Hematopoietic multipotent progenitor cell (in vitro differentiated cells): ENCODE measurements at places on chromosomes 5 and 9.

- peak; percentile 5 for DNase-seq
These were observed 76.6 kb downstream of the GOLM1 start for GRCh38 chr9:86022687-86023266.

DNA sequence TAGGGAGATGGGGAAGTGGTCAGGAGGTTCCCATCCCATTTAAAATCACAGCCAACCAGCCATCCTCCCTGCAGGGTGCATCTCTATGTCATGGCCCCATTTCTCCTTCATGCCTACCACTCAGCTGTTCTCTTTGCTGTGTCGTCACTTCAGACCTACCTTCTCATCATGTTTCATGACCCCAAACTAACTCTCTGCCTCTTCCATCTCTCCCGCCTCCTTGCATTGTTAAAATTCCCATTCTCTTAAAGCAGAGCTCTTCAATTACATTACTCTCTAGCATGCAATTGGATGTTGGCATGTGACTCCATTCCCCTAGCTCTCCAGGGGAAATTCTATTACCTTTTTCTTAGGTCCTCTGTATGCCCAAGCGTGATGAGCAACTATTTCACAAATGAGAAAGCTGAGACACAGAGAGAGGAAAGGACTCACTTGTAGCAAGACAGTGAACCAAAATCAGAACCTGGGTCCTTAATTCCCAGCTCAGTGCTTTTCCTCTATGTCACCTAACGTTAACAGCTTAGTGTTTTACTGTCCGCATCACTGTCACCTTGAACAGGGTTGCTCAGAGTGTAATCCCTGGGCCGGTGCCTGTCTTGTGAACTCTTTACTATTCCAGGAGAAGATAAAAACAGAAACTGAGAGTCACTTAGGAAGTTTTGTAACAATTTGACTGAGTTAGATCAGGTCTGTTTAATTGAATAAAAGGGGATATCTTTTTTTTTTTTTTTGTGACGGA, 28.1 kb downstream of the PDE6A start:
- DNase-seq = no peak

- DNase-seq = no peak
These were observed 103.4 kb downstream of the PHF2 start for GRCh38 chr9:93679536-93680442.

- peak; percentile 37 for DNase-seq
These were observed at the start of gene NCS1 for GRCh38 chr9:130172161-130172857. NCS1 (plus strand) TSS chr9:130172404; CDS start chr9:130172664, 260 bp downstream.

DNA sequence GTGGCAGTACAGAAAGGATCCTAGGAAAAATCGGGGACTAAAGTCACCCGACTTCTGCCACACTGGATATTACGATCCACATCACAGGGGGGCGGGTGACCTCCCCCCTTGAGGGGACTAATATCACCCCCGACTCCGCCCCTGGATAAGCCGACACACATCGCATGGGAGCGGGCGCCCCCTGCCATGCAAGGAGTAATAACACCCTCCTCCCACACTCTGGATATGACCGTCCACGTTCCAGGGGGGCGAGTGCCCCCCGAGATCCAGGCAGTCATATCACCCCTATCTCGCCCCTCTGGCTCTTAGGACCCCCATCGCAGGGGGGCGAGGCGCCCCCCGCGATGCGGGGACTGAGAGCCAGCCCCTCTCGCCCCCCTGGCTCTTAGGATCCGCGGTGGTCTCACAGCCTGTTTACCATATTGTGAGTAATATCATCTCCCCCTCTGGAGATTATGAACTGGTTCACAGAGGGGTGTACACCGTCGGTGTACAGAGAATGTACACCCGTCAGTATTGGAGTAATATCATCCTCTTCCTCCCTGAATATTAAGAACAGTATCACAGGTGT, 423.0 kb downstream of the DIRAS2 start:
- no peak for DNase-seq

DNA sequence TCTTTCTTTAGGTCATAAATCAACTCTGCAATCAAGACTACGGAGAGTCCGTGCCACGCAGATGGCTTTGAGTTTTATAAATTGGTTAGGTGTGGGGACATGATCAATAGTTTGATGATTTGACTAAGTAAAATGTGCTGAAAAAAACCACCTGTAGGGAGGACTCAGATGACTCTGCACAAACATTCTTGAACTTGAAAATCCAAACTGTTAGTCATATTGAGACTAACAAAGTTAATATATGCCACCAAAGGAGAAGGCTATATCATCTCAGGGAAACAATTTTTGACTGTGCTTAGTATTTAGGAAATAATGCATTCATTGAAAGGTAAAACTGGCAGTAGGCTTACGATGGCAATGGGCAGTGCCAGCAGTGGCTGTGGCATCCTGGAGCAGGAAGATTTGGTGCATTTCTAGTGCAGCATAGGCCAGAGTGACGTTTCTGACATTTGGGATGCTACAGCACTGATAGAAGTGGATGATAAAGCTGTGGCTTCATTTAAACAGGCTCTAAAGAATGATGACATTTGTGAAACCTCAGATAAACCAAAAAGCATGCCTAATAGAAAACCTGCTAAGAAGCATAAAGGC, 291.1 kb downstream of the MLLT3 start:
- DNase-seq = no peak
